D721Med (cell line): ENCODE measurements at places on chromosomes 3 and 15.

DNA sequence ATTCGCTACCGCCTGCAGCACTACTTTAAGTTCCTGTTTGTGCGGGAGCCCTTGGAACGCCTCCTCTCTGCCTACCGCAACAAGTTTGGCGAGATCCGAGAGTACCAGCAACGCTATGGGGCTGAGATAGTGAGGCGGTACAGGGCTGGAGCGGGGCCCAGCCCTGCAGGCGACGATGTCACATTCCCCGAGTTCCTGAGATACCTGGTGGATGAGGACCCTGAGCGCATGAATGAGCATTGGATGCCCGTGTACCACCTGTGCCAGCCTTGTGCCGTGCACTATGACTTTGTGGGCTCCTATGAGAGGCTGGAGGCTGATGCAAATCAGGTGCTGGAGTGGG is 995 bp downstream of the CHST14 start:
- peak; percentile 11 for DNase-seq

DNA sequence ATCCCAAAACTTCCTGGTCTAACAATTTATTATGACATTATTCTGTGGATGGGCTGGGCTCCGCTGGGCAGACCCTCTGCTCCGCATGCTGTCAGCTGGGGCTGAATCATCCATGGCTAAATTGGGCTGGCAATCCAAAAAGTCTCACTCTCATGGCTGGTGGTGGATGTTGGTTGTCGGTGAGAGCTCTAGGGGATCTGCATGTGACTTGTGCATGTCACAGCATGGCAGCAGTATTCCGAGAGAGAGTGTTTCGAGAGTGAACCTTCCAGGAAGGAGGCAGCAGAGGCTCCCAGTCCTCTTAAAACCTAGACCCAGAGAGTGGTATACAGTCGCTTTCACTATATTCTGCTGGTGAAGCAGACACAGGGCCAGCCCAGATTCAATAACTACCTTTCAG is 9.9 kb downstream of the RARB start:
- DNase-seq: no peak

- DNase-seq: no peak
These were observed 21.3 kb upstream of the BNC1 start for GRCh38 chr15:83305704-83306291.

GRCh38 chr15:41876007-41876406 is 17.8 kb downstream of the SPTBN5 start:
- no peak for DNase-seq

GRCh38 chr3:45937206-45938042 is 5.8 kb upstream of the CXCR6 start:
- no peak for DNase-seq

- DNase-seq: no peak
These were observed 164.7 kb downstream of the SQOR start for GRCh38 chr15:45799508-45799907.

DNA sequence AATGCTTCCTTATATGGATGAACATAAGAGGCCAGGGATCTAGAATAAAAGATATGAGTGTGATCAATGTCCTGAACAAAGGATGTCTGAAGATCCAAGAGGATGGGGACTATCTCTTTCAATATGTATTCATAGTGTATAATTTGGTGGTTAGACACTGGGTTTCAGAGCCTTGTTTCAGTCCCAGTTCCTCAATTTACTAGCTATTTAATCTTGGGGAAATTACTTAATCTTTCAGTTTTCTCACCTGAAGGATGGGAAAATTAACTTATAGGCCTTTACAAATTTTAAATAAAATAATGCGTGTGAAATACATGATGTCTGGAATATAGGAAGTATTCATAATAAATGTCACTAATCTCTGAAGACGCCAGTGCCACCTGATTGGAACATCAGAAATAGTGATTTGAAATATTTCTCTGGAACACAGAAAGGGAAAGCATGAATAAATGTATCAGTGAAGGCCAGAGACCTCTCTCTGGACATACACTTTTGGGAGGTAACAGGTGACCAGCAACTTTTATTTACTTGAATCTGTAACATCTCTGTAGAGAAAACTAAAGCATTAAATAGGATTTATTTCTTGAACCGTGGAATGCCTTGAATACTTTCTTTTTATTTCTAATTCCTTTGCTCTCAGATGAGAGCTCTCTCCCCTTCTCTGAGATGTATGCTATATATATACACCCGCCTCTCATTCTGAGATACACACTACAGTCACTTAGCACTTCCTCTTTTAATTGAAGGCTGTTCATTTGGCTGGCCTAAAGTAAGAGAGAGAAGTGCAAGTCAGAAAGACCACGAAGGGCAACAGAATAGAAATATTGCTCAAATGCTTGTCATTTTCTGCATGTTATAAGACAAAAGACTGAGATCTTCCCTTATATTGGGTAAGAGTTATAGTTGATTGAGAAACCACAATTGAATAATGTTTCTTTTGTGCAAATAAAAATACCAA is 407.1 kb downstream of the LSAMP start:
- no peak for DNase-seq

DNA sequence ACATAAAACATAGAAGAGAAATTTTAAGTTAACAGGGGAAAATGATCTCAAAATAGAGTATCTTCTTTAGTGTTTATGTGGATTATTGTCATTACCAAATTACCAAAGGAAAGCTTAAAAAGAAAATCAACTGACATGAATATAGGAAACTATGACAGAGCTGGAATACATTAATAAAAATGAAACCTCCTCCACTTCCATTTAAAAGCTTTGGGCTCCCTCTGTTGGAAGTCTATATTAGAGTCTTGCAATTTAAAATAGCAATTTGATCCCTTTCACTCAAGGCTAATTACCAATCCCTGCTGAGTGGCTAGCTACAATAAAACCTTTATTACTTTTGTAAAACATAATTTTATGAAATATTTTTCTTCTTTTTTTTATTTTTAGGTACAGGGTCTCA is 61.4 kb upstream of the IMPG2 start:
- DNase-seq: no peak

- no peak for DNase-seq
These were observed 86.4 kb downstream of the LRTM1 start for GRCh38 chr3:54841471-54841870.

GRCh38 chr3:186440891-186441290 is 78.9 kb upstream of the DGKG start:
- no peak for DNase-seq

GRCh38 chr3:49745986-49746385 is 22.2 kb upstream of the GMPPB start:
- no peak for DNase-seq

- DNase-seq: peak; percentile 40
These were observed 124.8 kb downstream of the SV2B start for GRCh38 chr15:91224755-91225380.
